Pulmonary artery endothelial cell (primary cell): ENCODE measurements at places on chromosomes 12 and 14.
A peak's percentile ranks its signal among the peaks of the same experiment; 100 is the strongest.

GRCh38 chr12:64585104-64585503 is 25.2 kb upstream of the RASSF3 start:
- DNase-seq = no peak

GRCh38 chr14:57582746-57583145 is 89.1 kb upstream of the CCDC198 start:
- no peak for DNase-seq

GRCh38 chr14:64703395-64704142 is 655 bp upstream of the PLEKHG3 start:
- no peak for DNase-seq

DNA sequence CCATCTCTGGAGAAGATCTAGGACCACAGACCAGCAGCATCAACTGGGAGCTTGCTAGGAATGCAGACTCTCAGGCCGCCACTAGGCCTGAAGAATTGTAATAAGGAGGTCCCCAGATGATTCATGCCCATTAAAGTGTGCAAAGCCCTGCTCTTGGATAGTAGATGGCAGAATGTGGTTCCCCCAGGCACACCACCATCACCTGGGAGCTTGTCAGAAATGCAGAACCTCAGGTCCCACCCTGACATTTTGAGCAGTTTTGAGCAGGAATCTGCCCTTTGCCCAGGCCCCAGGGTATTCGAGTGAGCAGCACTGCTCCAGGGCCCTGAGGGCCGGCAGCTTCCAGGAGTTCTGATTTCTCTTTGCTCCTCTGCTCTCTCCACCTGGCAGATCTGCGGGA is 64.9 kb downstream of the TSPAN11 start:
- DNase-seq = no peak

GRCh38 chr12:69880571-69880970 is 55.5 kb downstream of the MYRFL start:
- no peak for DNase-seq

- DNase-seq = peak; percentile 43
Measured at GRCh38 chr12:32533971-32534590, 134.7 kb downstream of the FGD4 start.

- no peak for DNase-seq
Measured at GRCh38 chr12:69108037-69108436, 131.3 kb upstream of the CPSF6 start.

DNA sequence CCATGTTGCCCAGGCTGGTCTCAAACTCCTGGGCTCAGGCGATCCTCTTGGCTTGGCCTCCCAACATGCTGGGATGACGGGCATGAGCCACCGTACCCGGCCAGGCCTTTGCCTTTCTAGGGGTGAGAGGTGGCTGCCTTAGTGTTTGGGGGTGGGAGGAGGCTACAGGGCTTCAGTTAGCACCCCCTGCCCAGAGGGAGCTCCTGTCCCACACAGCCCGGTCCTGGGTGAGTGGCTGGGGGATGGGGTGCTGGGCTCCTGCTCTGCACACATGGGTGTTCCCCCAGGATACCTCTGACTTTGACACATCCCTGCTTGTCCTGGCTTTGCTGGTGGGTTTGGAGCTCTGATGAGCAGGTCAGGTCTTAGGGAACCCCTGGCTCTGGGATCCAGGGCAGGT is 9.9 kb downstream of the ULK1 start:
- no peak for DNase-seq
